ENCODE measurements at places on chromosomes 1 and 21. TPM values are rescaled to one million over a fixed set of nuclear protein-coding genes. Genes with fewer than 3 reads are reported as not detected.

DNA sequence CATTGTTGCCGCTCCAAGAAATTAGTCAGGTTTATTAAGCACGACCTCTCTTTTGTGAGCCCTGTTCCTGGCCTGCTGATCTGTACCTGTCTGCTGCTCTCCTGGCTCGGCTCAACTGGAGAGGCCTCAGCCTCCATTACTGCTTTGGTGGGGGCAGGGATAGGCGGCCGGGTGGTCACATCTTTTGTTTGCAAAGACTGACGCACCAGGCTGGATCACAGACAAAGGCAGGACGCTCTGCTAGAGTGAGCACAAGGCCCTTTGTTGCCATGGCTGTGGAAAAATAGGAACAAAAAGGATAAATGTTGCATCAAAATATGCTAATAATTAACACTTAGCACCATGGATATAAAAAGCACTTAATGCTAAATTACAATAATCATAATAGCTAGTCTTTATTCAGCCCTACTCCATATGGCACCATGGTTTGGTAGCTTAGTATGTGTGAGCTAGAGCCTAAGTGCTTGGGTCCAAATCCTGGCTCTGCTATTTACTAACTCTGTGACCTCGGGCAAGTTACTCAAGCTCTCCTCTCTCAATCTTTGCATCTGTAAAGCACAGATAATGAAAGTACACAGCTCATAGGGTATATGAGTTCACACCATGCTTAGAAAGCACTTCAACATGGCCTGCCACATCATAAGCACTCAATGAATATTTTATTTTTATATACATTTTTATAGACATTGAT lies 28.9 kb upstream of the HPDL start:
- DNase-seq, result peak; percentile 19

- DNase-seq, result peak; percentile 90
Observed at GRCh38 chr1:203117611-203118575, 9.6 kb upstream of the ADORA1 start.

- no peak for DNase-seq
Observed at GRCh38 chr21:14826630-14827029, 238.2 kb downstream of the NRIP1 start.

DNA sequence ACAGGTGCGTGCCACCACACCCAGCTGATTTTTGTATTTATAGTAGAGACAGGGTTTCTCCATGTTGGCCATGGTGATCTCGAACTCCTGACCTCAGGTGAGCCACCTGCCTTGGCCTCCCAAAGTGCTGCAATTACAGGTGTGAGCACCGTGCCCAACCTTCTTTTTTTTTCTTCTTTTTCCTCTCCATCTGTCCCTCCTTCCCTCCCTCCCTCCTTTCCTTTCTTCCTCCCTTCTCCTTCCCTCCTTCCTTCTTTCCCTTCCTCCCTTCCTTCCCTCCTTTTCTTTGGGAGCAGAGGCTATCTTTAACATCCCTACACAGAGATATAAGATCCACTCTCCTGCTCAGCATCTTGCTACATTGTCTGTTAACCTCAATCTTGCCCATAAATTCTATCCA lies 24.4 kb upstream of the FAM89A start:
- no peak for DNase-seq

TCEA3 gene
- 31.2 TPM for polyA plus RNA-seq

TNFRSF18 gene
- 1.3 TPM for polyA plus RNA-seq

SPATA6 gene
- polyA plus RNA-seq, result 4.3 TPM

SDE2 gene
- 14.6 TPM for polyA plus RNA-seq

CELA2A gene
- 5.6 TPM for polyA plus RNA-seq

SELL gene
- polyA plus RNA-seq, result 1.1 TPM
